ENCODE measurements at places on chromosomes 16 and 17. TPM values are rescaled to one million over a fixed set of nuclear protein-coding genes. Genes with fewer than 3 reads are reported as not detected.

- no peak for DNase-seq
Measured at GRCh38 chr17:57779706-57780105, 34.6 kb upstream of the CCDC182 start.

Gene C17orf50
- not detected for total RNA-seq

Gene AANAT
- total RNA-seq = not detected

- DNase-seq = no peak
Measured at GRCh38 chr17:74768069-74768762, 7.9 kb downstream of the NAT9 start.

Gene GNGT2
- 0.94 TPM for total RNA-seq

Gene CHD3
- 108 TPM for total RNA-seq

Gene KRT36
- not detected for total RNA-seq

- peak; percentile 23 for DNase-seq
Measured at GRCh38 chr17:11880714-11881113, 116.6 kb downstream of the ZNF18 start.

DNA sequence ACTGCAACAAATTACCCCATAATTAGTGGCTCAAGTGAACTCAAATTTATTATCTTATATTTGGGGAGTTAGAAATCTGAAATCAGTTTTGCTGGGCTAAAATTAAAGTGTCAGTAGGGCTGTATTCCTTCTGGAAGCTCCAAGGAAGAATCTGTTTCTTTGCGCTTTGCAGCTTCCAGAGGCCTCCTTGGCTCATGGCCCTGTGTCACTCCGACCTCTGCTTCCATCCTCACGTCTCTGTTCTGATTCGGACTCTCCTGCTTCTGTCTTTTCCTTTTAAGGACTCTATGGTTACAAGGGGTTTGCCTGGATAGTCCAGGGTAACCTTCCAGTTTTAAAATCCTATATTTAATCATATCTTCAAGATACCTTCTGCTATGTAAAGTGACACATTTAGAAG lies 232.1 kb downstream of the CA10 start:
- DNase-seq = no peak

DNA sequence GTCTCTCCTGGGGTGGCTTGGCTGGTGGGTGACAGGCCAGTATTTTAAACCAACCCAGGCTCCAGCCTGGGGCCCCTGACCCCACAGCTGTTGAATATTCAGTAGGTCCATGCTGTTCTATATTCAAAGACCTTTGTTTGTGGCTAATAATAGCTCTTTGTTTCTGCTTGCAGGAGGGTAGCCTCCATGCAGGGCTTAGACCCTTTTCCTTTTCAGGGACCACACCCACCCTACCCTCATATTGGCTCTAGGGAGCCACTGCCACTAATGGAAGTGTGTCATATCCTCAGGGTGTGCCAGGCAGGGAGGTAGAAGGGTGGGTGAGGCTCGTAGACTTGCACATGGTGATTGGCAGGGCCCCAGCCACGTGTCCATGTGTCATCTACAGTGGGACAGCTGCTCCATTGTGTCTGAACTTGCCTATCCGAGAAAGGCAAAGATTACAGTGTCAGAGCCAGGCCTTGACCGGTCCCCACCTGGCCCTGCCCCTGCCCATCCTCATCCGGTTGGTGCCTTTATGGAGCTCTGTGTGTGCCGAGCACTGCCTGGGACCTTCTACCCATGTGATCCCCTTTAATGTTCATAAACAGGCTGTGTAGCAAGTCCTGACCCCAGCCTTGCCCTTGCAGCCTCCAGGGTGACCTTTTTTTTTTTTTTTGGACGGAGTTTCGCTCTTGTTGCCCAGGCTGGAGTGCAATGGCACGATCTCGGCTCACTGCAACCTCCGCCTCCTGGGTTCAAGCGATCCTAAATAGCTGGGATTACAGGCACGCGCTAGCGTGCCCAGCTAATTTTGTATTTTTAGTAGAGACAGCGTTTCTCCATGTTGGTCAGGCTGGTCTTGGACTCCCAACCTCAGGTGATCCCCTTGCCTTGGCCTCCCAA lies 22.1 kb downstream of the TMC7 start:
- peak; percentile 89 for DNase-seq

DNA sequence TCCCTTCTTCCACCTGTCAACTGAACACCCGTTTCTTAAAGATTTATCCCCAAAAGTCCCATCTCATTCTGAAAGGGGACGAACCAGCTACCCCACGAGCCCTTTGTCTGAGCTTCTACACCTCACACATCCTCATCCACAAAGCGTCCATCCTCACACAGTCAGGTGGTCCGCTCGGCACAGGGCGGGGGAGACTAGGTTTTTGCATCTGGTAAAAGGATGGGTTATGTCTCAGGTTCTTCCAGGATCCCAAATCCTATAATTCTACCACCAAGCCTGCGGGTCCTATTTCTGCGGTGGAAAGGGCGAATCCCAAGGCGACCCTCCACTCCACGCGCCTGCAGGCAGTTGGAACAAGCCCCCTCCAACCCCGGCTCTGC lies 458 bp downstream of the GFOD2 start:
- peak; percentile 23 for DNase-seq

DNA sequence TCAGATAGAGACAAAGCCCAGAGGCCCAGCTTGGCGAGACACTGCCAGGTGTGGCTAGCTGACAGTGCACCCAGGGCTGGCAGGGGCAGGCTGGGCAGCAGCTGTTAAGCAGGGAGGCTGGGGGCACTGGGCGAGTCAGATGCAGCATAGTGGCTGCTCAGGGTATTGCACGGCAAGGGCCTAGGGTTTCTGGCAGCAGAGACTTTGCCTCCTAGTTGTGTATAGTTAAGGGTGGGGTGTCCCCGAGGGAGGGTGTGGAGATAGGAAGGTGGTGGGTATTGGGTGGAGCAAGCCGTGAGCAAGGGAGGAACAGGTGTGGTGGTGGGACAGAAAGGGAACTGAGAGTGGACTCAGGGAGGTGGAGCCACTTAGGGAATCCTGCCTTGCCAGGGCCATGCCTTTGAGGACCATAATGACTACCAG lies 66.0 kb downstream of the SMPD3 start:
- peak; percentile 85 for DNase-seq

- DNase-seq = peak; percentile 73
Measured at GRCh38 chr17:74960570-74961342, 11.8 kb downstream of the HID1 start.

DNA sequence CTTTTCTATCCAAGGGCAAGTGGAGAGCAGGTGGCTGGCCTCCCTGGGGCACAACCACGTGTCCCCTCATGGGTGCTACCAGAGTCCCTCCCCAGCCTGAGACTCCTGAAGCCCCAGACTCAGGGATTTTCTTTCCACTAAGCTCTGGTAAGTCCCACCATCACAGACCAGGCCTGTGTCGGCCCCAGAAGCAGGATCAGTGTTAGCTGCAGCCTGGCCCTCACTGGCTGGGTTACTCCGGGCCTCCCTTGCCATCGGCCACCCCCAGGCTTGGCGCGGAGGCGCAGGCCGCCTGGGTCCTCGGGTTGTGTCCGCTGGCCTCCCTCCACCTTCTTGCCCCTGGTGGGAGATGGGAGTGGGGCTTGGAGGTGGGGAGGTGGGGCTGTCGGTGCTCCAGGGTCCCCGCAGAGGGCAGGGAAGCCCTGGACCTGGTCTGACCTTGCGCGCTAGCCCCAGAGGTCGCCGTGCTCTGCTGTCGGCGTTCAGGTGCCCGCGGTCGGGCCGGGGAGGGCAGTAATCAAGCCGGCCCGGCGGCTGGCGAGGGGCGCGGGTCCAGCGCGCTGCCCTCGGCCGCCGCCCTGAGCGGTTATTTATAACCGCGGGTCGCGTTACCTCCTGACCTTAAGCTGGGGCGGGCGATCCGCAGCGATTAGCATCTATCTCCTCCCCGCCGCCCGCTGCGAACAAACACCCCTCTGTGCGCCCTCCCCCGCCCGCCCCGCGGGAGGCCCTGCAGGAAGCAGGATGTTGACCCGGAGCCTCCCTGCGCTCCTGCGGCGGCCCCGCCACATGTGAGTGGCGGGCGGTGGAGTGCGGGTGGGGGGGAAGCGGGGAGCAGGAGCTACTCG lies 78.1 kb upstream of the TOB1 start:
- peak; percentile 95 for DNase-seq

DNA sequence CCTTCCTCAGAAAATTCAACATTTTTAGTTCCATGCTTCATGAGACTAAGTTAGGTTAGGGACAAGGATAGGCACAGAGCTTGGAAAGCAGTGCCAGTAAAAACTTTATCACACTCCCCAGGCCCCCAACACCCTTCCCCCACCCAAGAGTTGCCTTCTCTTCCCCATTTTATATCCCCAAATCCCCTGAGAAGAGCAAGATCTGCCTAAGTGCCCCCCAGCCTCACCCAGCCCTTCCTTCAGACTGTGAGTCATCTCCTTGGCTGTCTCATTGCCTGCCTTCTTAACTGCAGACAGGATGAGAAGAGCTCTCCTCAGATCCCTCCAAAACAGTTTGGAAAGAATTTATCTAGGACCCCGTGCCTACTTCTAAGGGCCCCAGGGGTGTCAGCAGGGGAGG lies 55.8 kb downstream of the NEUROD2 start:
- no peak for DNase-seq

Gene GPR179
- total RNA-seq = 0.03 TPM

GRCh38 chr16:57645169-57645568 lies 16.7 kb downstream of the ADGRG1 start:
- DNase-seq = no peak

- no peak for DNase-seq
Measured at GRCh38 chr17:59365383-59365981, 34.0 kb downstream of the YPEL2 start.

DNA sequence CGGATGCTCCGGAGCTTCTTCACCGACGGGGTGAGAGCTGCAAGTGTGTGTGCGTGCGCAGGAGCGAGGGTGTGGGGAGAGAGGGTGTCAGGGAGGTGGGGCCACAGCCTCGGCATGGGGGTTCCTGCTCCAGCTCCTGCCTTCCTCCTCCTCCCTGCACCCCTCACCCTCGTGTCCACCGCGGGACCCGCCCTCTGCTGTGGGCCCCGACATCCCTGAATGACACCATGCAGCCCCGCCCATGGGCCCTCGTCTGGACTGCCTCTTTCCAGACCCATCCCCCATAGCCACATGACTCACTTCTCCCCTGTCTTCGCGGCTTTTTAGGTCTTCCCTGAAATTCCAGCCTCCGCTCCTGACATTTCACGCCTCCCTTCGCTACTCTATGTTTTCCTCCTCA lies 41.6 kb downstream of the ARHGAP23 start:
- DNase-seq = no peak

DNA sequence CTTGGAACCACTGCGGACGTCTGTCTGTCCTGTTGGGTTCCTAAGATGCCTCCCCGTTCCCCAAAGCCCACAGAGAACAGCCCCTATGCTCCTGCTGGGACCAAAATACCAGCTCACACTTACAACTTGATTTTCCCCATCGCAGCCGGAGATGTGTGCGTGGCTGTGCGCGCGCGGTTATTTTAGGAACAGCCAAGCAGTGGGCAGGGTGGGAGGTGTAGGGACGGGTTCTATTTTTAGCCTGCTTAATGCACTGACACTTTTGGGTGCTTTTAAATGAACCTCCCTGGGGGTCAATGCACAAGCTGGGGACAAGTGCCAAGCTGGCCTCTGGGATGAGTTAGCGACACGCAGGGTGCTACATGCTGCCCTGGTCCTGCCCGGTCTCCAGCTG lies 74.1 kb downstream of the KLHDC4 start:
- no peak for DNase-seq

- DNase-seq = no peak
Measured at GRCh38 chr17:27741361-27741861, 58.9 kb downstream of the NOS2 start.

DNA sequence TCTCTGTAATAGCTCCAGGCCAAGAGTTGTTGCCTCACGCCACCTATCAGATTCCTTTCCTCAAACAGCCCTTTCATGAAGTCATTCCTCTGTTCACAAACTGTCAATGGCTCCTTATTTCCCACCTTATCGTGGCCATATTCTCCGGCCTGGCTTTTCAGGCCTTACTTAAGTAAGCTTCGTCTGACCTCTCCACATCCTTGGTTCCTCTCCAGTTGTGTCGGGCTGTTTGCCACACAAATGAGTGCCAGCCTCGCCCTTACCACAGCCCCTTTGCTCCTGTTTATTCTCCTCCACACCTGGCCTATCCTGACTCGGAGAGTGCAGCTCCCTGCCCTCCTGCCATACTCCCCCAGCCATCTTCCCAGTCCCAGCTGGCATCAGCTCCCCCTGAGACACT lies 2.0 kb downstream of the TP53I13 start:
- peak; percentile 19 for DNase-seq

- no peak for DNase-seq
Measured at GRCh38 chr16:3564130-3564888, 12.9 kb downstream of the NLRC3 start.

Gene HOXB5
- total RNA-seq = 11.0 TPM

Gene PRDM7
- not detected for total RNA-seq

Gene KRT26
- total RNA-seq = not detected

DNA sequence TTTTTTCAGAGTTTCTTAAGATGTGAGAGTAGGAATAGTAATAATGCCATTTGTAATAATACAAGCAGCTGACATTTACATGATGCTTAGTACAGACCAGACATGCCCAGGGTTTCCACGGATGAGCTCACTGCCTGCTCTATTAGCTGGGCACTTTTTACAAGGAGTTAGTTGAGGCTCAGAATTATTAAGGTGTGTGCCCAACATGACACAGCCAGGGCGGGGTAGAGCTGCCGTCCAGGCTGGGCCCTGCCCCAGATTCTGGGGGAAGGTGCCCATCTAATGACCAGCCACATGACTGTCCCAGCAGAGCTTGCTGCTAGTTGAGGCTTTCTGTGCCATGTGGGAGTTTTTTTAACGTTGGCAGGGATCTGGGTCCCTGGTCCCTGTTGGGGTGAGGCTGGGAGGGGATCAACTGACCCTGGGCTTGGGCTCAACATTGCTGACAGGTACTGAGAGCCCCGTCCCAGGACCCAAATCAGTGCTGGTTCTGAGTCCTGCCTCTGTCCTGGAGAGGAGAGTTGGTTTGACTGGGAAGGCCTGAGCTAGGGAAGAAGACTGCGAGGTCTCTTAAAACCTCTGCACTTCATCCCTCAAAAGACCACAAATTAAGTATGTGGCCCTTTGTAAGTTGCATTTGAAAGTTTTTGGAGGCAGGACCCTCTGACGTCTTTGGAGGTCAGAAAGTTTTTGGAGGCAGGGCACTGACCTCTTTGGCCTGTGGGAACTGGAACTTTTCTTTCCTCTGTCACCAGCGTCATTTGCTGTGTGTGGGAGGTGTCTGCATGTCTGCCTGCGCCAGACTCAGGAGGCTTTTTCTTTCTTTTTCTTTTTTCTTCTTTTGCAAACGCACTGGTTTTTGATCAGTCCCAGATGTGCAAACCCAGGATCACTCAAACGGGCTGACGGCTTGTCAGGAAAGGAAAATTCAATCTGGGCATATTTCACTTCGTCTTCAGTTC lies 2.2 kb downstream of the CRISPLD2 start:
- DNase-seq = no peak

Gene SHMT1
- total RNA-seq = 41.4 TPM

Gene INCA1
- total RNA-seq = 1.6 TPM

Gene SULT1A4
- 63.9 TPM for total RNA-seq
